ENCODE measurements at places on chromosomes 16 and 17.

DNA sequence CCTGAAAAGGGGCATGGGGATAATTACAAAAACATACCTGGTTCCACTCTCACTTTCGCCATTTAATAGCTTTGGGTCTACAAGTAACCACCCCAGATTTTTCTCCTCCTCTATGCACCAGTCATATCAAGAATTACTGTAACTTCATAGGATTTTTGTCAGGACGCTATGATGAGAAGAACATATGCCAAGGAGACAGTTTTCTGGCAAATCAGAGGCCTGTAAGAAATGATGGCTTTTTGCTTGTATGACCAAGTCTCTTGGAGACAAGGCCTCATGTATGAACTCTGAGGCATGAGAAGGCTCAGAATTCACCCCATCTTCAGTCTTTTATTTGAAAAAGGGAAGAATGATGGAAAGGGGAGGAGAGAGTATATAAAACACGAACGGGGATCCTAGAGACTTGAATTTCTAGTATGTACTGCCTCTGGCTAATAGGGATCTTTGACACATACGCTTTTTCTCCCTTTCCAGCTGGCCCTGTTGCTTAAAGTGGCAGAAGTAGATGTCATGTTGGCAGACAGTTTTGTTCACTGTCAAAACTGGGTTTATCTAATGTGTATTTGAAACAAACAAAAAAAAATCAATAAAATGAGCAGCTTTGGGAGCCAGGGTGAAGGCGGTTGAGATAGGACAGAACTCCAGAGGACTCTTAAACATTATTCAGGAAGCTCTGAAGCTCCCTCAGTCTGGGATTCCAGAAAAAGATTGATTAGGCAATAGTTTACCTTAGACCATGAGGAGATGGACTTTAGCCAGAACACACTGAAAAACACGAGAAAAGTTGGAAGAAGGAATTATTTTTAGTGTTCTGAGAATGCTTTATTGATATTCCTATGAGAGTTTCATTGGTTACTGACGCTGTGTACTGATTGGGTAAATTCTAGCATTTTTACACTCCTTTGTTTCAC, 656.6 kb downstream of the WWOX start:
- no peak for DNase-seq

DNA sequence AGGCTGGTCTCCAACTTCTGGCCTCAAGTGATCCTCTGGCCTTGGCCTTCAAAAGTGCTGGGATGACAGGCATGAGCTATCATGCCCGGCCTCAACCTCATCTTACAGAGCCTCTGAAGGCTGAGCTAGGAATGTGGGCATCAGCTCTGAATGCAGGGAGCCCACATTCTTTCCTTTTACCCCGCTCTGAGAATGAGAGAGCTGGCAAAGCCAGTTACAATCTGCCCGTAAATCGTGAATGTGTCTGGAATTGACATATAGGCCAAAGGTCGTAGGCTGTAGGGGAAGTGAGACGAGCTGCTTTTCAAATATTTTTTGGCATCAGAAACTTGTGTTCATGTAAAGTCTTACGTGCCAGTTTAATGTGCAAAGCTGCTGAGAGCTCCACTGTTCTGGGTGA, 4.5 kb downstream of the TMEM238L start:
- DNase-seq: no peak

GRCh38 chr17:48526608-48527546, 3.9 kb downstream of the HOXB1 start:
- no peak for DNase-seq

GRCh38 chr17:74870512-74870911, 2.3 kb downstream of the FDXR start:
- no peak for DNase-seq

DNA sequence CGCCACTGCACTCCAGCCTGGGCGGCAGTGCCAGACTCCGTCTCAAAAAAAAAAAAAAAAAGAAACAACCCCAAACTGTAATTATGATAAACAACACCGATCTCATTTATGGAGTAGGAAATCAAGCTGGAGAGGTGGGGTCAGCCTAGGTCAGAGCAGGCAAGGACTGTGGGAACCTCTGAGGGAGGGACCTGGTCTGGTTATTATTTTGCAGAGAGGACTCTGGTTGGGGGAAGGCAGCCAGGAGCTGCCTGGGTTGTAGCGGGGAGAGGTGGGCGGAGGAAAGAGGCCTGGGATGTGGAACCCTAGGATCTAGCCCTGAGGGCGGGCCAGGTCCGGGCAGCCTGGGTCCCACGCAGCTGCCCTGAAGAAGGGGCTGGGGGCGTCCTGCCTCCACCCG, 10.9 kb upstream of the HS3ST6 start:
- peak; percentile 39 for DNase-seq

- peak; percentile 1 for DNase-seq
These were observed 198.0 kb upstream of the MPHOSPH6 start for GRCh38 chr16:82368041-82368440.

All from suppressor macrophage treated with lipopolysaccharide for 1 hour (primary cell).